ENCODE measurements at places on chromosomes 2 and 18.

GRCh38 chr2:177909962-177910361 is 162.6 kb downstream of the PDE11A start:
- no peak for DNase-seq

GRCh38 chr18:3305354-3305762 is 43.4 kb downstream of the MYL12B start:
- DNase-seq: peak; percentile 89

- no peak for DNase-seq
Measured at GRCh38 chr2:10204326-10205161, 82.0 kb downstream of the RRM2 start.

GRCh38 chr2:1162768-1163584 is 212.3 kb downstream of the SNTG2 start:
- DNase-seq: no peak

GRCh38 chr18:41645589-41646360 is 309.3 kb upstream of the PIK3C3 start:
- DNase-seq: no peak

DNA sequence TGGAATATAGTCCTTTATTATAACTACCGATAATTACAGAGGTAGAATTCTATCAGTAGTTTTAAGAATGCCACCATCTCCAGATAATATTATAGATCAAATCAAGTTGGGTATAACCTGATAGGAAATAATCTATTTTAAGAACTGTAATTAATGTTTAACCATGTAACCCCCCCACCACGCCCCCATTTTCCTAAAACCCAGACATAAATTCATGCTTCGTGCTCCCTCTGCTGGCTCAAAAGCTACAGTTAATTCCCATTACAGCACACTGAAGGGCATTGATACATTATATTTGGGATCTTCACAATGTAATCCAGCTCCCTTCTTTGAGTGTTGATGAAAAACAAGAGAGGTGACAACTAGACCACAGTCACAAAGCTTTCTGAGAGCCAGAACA is 228.0 kb upstream of the SMAD7 start:
- no peak for DNase-seq

DNA sequence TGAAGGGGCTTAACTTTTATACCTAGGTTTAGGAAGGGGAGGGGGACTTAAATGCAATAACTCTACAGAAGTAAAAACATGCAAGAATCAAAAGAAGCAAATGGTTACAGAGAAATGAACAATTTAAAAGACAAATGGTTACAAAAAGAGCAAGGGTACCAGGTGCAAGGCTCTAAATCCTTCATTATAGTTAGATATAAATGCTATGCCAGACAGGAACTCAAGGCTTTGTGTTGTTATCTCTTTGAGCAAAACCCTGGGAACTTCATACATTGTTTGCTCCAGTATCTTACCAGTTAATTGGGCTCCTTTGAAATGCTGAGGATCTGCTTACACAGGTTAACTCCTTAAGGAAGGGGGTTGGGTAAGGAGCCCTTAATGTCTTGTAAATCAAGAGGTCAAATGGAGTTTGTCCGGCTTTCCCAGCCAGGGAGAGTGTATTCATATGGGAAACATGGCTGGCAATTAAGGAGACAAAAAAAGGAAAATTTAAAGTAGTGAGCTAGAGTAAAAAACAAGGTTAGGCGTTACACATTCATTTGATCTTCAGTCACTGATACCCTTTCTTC is 347.5 kb downstream of the CELF4 start:
- DNase-seq: no peak

- DNase-seq: no peak
Measured at GRCh38 chr2:108571286-108571685, 37.0 kb downstream of the LIMS1 start.
